DND-41 (cell line): ENCODE measurements at places on chromosomes 1 and 21.

- no peak for DNase-seq
Measured at GRCh38 chr1:39214021-39214713, 9.7 kb downstream of the MACF1 start.

DNA sequence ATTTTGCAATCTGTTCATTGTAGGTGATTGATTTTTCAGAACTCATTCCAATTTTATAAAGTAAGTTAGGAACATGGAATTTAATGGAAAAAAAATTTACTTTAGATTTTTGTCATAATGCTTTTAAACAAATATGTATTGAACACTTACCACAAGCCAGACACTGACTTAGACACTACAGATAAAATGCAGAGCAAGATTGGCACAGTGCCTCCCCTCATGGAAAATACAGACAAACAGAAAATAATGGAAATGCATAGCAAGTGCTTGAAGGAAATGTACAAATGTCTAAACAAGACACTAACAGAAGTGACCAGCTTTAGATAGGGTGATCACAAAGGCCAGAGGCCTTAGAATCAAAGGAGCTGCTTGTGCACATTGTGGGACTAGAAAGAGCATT, 260.5 kb upstream of the ADGRL2 start:
- no peak for DNase-seq

DNA sequence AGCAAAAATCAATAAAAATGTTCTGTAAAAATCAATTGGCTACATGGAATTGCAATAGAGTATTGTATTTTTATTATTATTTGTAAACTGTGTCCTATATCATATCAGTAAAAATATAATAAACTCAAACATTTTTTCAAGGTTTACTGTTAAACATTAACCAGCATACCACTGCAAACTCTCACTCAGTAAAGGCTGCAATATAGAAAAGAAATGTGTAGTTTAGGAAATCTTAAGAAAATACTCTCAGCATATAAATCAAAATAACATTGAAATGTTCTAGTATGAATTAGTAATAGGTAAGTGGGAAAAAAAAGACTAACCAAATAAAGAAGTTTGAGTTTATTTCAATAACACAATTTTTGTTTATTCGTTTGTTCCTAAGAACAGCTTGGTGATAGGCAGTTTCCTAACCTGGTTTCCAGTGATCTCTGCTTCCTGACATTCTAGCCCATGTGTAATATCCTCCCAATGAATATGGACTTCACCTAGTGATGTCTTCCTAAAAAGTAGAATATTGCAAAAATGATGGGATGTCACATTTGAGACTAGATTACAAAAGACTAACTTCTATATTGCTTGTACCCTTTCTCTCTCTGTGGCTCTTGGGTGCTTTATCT, 870.1 kb downstream of the BRINP3 start:
- DNase-seq = no peak

GRCh38 chr1:245666412-245666811, 511.6 kb downstream of the KIF26B start:
- no peak for DNase-seq

DNA sequence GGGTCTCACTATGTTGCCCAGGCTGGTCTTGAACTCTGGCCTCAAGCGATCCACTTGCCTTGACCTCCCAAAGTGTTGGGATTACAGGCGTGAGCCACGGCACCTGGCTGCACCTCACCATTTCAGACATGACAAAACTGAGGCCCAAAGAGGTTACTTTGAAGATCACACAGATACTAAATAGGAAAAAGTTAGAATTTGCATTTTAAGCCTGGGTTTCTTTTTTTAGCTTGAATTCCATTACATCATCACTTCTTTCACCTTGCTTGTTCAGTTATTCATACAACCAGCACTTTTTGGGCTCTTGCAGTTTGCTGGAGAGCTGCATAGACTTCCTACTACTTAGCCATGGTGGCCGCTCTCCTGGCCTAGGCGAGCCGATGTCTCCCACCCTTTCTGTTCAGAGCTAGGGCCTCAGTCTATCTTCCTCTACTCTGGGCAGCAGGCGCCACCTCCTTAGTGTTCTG, 16.3 kb upstream of the CD2 start:
- no peak for DNase-seq

GRCh38 chr1:237858992-237859391, 31.7 kb downstream of the ZP4 start:
- no peak for DNase-seq
